ENCODE measurements at places on chromosomes 5 and 9.

- DNase-seq, result no peak
Observed at GRCh38 chr9:38440516-38440915, 16.3 kb upstream of the IGFBPL1 start.

DNA sequence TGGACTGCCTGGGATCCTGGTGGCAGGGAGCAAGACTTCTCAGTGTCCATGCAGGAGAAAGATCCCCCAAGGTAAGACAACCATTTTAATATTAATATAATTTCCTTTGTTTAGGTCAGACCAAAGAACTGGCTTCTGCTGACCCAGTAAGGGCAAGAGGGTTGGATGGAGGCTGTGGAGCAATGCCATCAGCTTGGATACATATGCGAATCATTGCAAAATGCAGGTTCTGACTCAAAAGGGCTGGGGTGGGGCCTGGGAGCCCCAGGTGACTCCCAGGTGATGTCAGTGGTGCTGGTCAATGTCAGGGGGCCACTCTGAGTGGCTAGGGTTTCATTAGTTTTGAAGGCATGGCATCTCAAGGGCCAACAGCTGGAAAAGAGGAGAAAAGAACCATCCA, 88.9 kb upstream of the PANK3 start:
- no peak for DNase-seq

DNA sequence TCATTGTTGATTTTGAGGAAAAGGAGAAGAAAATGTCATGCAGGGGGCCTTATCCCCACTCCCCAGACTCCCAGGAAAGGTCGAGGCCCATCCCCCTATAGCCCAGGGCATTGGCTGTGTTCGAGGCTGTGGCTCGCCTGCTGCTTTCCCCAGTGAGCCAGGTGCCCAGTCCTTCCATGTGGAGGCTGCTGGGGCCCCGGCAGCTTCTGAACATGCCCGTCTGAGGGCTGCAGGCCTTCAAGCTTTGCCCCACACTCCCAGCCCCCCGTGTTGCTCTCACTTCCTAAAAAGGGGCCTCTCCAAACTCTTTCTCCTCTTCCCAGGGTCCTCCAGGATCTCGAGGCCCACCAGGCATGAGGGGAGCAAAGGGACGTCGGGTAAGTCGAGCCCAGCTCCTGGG, 64.7 kb upstream of the ORM1 start:
- no peak for DNase-seq

- no peak for DNase-seq
Observed at GRCh38 chr9:38039090-38039906, 29.7 kb downstream of the SHB start.

GRCh38 chr5:173973616-173973969, 15.4 kb upstream of the C5orf47 start:
- DNase-seq, result no peak

GRCh38 chr5:77995793-77996409, 219.8 kb upstream of the TBCA start:
- no peak for DNase-seq

- DNase-seq, result no peak
Observed at GRCh38 chr9:107710546-107710945, 221.0 kb upstream of the KLF4 start.

All from BJ (cell line).